Lower leg skin (tissue), 4 donors: ENCODE measurements at places on chromosomes 1 and 21. TPM values are rescaled to one million over a fixed set of nuclear protein-coding genes. Genes with fewer than 3 reads are reported as not detected.

Gene CHRNB2
- 0.23 TPM for total RNA-seq

Gene IL20
- total RNA-seq, result not detected

Gene PSEN2
- total RNA-seq, result 28.0 TPM

Gene E2F2
- total RNA-seq, result 6.1 TPM

Gene PCNX2
- total RNA-seq, result 7.9 TPM

Gene CD55
- 249 TPM for total RNA-seq

Gene OR10Z1
- not detected for total RNA-seq

Gene NUF2
- 2.2 TPM for total RNA-seq

Gene ECE1
- 43.4 TPM for total RNA-seq

- DNase-seq, result no peak
These were observed 6.3 kb upstream of the EXO1 start for GRCh38 chr1:241841691-241842090.

DNA sequence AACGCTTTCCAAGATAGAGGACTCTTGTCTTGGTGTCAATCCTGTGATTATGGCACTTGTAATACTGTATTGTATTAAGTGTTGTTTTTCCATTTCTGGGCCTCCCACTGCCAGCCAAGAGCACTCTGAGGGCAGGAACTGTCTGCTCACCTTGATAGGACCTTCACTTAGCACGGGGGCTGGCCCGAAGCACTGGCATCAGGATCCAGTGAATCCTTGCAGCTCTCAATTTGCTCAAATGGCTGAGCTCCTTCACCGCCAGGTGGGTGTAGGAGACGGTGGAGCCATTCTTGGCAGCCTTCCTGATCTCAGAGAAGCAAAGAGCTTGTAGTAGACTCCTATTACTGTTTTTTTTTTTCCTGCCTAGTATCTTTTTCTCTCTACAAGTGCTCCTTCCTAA is 17.7 kb downstream of the MECR start:
- no peak for DNase-seq

DNA sequence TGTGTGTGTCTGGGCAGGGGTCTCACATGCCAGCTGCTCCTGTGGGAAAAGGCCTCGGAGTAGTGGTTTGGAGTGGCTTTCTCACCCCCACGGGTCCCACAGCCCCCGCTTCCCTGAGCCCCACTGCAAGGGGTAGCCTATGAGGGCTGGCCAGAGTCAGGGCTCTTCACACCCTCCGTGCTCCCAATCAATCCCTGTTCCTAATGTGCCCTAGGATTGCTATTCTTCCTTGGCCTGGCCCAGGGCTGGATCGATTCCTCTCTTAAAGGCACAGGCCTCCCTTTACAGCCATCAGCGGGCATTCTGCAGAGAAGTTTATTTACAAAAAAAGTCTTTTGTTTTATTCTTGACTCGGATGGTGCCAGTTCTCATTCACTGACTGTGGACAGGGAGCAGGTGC is 19.3 kb upstream of the ACTL8 start:
- DNase-seq, result no peak

DNA sequence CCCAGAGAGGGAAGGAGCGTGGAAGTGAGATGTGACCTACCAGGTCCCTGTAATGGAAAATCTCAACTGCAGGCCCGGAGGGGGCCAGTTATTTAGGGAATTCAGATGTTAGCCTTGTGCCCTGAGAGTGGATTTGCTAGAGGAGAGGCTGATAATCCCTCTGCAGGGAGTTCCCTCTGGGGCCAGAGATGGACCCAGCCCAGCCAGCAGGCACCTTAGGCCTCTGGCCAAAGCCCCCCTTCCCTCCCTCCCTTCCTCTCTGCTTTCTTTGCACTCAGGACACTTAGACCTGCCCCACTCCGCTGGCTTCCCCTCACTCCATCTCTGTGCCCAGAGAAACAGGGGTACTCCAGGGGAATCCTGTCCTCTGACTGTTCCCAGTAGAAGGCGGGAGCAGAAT is 1.5 kb upstream of the ATP1A2 start:
- no peak for DNase-seq

DNA sequence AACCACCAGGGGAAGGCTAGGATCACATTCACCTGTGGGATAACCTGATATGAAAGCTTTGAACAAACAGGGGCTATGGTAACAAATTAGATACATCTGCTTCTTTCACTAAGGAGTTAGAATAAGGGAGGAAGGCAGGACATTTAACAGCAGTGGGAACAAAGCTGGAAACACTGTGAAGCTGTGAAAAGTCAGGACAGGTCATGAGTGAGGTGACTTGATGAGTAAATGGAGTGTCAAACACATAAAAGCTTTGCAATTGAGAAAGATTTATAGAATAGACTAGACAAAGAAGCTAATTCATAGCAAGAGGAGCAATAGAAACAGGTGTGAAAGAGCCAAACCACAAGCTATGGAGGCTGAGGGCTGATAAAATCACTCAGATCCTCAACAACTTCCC is 110.0 kb downstream of the ASTN1 start:
- no peak for DNase-seq

GRCh38 chr1:10691740-10692125 is 104.7 kb downstream of the CASZ1 start:
- no peak for DNase-seq

GRCh38 chr1:90919190-90919719 is 102.6 kb downstream of the ZNF644 start:
- no peak for DNase-seq

- no peak for DNase-seq
These were observed 2.3 kb upstream of the RNF19B start for GRCh38 chr1:32966900-32967299.

- no peak for DNase-seq
These were observed 1.0 kb upstream of the GALNT2 start for GRCh38 chr1:230066031-230066430.

DNA sequence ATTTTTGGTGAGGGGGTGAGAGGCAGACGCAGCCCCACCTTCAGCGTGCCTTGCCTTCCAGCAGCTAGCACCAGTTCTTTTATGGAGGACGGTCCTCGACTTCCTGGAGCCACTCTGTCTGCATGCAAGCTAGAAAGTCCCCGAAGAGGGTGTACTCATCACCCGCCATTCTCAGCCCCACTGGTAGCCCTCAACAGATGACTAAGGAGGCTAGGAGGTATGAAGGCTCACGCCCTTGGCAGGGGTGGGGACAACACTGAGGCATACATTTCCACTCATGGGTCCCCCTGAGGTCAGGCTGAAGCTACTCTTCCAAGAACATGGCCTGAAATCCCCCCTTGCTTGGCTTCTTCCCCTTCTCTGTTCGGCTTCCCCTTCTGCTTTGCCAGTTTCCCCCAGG is 8.9 kb upstream of the PTPRF start:
- no peak for DNase-seq

DNA sequence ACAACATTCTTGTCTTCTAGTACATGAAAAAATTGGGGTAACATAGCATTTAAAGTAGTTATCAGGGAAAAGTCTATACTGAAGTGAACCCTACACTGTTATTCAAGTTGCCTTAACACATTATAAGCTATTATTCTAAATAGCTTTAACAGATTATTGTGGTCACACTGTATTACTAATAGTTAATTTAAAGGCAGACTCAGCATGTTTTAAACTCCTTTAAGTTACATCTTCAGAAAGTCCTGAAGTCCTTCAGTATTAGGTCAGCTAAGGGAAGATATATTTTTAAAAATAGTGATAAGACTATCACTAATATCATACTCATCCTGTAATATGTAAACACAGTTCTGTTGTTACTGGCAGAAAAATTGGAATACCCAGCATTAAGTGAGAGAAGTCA is 67.4 kb downstream of the GPR137B start:
- no peak for DNase-seq

DNA sequence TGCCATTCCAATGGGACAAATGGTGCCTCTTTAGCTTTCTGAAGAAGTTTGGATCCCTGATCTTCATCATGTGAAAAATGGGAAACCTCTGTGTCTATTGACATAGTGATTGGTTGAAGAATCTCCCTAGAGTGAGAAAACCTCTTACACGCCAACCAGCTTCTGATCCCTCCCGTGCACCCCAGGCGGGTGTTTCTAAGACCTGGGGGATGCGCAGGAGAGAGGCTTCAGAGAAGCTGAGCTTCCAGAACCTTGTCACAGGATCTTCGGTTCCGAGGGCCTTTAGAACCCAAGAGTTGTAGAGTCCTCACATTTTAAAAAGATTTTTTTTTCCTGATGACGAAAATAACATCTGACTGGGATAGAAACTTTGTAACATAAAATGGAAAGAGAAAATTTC is 11.3 kb downstream of the PODN start:
- DNase-seq, result no peak

DNA sequence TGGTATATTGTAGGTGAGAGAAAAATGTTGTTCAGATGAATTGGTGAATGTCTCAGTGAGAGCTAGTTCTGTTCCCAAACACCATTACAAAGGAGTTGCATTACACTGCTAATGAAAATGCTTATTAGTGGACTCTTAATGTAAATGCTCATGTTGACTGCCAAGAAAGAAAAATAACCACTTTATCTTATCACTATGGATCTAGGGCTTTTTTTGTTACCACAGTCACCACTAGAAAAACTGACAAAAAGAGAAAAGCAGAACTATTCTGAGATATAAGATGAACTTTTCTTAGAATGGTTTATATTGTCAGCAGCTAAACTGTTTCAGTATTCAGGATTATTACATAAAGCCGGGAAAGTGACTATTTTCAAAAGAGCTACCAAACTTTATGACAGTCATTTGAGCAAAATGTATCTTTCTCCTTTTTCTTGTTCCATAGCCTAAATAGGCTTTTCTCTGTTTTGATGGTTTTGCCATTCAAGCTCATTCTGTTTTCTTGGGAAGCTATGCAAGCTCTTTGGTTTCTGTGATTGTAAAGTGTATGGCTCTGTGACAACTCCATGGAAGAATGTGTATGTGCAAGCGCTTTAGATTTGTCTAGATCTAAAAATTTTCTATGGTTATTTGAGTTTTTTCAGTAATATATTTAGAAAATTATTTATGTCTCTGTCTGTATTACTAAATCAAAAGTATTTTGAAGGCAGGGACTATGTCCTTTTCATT is 64.2 kb upstream of the DPH5 start:
- DNase-seq, result no peak

GRCh38 chr21:45511661-45512431 is 30.4 kb downstream of the SLC19A1 start:
- no peak for DNase-seq

GRCh38 chr1:70353601-70354331 is 756 bp downstream of the ANKRD13C start:
- DNase-seq, result peak; percentile 31

- no peak for DNase-seq
These were observed 99.4 kb downstream of the FAF1 start for GRCh38 chr1:50860702-50861101.

GRCh38 chr1:67476006-67476482 is 45.8 kb upstream of the SERBP1 start:
- DNase-seq, result no peak

GRCh38 chr1:218339267-218339831 is 5.8 kb upstream of the TGFB2 start:
- no peak for DNase-seq

DNA sequence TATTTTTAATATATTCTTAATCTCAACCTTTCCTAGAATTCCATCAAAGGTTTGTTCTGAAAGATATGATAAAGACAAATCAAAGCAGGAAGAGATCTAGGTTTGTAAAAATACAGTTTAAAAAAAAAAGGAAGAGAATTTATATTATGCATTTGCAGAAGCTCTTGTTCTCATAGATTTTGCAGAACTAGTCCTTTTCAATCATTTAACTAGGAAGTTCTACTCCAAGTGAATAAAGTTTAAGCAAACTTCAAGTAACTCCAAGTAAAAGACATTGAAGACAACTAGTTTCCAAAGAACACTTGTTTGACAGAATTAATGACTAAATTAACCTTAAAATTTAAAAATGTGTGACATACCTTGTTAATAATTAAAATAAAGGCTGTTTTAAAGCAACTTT is 55.9 kb downstream of the HNRNPR start:
- no peak for DNase-seq

DNA sequence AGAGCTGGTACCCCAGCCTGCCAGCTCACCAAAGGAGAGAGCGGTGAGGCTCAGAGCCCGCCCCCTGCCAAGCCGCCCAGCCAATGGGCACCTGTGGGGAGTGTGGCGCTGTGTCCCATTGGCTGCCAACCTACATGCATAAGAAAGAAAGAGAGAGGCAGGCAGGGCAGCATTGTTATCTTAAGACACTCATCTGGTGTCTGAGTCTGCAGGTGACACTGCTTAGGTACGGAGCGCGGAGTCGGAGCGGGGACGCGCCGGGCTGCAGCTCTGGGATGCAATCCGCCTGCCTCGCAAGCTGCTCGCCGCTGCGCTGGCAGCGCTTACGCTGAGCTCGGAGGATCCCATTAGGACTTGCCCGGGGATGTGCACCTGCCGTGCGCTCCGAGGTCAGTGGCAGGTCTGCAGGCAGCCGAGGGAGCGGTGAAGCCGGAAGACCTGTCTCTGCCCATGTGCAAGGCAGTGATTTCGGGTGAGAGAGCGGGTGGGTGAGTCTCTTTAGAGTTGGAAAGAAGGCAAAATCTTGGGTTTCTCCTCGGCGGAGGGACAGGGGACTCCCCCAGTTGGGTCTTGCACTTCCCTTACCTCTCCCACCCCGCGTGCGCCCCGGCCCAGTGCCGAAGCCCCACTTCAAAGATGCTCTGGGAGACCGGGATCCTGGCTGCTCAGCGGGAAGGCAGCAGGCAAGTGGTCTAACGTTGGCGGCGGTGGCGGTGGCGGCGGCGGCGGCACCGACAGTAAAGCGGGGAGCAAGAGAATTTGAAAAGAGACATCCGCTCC is at the start of gene BRINP2:
TSS of gene BRINP2 (plus strand) at position 203 of the 780 bp plus-strand sequence. CDS start 58,919 bp downstream, outside the sequence.
- no peak for DNase-seq

DNA sequence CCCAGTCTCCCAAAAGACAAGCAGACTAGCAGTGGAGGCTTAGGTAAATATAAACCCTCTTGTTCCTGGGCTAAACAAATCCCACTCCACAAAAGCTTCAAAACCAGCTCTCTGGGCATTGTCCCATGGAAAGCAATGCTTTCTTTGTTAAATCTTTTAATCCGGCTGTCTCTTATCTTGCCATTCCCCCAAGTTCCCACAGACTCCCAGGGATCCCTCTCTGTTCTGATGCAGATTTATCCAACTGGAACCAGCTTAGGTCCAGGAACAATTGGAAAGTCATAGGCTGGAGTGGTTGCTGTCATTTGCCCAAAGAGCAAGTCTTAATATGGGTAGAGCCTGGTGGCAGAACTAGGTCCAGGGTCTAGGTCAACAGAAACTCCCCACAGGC is 110.1 kb upstream of the ATP1A1 start:
- DNase-seq, result no peak

DNA sequence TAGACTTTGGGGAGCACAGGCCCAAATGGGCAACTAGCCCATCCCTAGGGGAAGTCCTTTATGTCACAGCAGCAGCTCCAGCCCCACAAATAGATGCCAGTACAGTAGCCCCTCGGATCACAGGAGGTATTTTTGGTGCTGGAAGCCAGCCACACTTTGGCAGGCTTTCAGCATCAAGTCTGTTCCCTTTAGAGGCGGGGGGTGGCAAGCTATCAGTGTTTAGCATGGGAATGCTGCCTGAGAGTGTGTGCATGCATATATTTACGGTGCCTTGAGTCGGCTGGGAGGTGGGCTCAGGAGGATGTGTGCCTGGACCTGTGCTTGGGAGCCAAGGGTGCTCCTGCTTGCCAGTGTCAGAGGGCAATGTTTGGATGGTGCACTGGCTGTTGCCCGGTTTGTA is 3.5 kb upstream of the PLXNA2 start:
- peak; percentile 60 for DNase-seq
